ENCODE measurements at places on chromosomes 13 and 19.

DNA sequence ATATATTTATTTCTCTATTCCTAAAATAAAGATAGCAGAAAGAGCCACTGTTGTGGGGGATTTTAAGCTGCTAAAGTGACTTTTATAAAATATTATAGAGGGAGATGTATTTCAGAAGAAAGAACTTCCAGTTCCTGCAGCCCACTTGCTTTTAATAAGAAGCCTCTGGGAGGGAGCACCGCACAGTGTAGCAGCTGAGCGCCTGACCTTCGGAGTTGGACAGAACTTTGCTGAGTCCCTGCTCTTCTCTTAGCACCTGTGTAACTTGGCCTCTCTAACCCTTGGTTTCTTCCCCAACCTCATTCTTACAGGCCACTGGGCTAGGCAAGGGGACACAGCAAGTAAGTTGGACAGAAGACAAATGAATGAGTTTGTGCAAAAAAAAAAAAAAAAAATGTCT, 34.8 kb upstream of the TPTE2 start:
- no peak for DNase-seq

GRCh38 chr13:50452756-50453155, 390.7 kb downstream of the DLEU7 start:
- no peak for DNase-seq

DNA sequence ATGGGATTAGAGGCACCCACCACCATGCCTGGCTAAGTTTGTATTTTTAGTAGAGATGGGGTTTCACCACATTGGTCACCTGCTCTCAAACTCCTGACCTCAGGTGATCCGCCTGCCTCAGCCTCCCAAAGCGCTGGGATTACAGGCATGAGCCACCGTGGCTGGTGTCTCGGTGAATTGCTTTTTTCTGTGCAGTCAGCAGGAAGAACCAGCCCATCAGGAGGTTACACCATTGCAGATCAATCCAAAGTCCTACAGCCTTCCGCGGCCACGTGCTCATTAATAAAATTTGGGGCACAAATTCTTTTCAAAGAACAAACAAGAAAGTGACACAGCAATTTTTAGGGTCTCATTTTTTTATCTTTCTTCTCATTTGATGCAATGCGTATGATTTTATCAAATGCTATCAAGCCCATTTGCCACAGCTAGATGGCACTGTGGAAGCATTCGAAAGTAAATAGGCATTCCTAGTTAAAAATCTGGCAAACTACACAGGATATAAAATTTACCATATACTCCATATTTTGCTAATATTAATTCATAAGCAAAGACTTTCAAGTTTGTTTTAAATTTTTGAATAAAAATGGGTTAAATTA, 54.4 kb upstream of the ZNF835 start:
- DNase-seq = no peak

DNA sequence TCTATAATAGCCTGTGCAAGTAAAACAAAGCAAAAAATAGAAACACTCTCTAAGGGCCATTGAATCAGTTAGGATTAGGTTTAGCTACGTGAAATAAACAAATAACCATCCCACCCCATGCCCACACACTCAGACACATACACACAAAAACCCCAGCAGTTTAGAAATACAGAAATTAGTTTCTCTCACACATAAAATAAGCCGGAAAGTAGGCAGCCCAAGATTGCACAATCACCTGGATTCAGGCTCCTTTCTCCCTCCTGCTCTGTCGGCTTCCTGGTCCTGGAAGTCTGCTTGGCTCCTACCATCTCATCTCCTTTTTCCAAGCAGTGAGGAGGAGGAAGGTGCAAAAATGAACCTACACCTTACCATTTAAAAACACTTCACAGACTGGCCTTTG, 22.6 kb upstream of the USP12 start:
- DNase-seq = no peak

DNA sequence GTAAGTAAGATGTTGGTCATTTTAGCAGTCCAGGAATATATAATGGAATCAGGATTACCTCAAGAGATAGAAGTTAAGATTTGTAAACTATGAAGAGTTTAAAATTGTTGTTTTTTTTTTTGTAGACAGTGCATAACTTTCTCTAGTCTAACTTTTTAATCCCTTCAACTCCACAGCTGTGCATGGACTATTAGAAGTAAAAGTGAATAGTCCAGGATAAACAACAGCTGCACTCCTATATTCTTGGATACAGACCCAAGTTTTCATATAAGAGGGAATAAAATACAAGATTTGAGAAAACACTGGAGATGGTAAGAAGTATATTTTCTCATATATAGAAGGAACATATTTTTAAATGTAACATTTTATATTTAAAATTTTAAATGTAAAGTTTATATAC, 1509.9 kb downstream of the SLITRK5 start:
- no peak for DNase-seq

DNA sequence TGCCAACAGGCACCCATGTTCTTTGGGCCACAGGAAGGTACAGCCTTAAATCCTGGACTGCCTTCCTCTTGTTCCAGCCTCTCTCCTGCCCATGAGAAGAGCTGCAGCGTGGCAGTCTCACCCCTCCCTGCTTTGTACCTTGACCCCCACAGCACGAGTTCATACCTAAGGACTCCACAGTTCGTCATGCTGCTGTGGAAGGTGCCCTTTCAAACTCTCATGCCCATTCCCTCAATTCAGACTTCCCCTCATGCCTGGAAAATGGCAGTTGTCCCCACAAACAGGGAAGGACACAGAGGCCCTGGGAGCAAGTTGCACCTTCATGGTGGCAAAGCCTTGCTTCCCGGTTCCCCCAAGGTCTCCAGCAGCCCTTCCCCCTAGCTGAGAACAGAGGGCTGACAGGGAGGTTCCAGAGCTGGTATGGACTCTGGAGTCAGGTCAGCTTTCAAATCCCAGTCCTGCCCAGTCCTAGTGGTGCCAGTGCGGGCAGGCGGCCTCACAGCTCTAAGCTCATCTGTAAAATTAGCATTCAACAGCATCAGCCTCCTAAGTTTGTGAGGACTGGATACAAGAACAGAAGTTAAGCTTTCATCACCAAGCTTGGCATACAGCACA, 8.6 kb downstream of the GSK3A start:
- DNase-seq = no peak

GRCh38 chr13:33612641-33613638, 205.0 kb upstream of the RFC3 start:
- no peak for DNase-seq

- DNase-seq = no peak
Measured at GRCh38 chr13:74105871-74106270, 28.3 kb downstream of the KLF12 start.

DNA sequence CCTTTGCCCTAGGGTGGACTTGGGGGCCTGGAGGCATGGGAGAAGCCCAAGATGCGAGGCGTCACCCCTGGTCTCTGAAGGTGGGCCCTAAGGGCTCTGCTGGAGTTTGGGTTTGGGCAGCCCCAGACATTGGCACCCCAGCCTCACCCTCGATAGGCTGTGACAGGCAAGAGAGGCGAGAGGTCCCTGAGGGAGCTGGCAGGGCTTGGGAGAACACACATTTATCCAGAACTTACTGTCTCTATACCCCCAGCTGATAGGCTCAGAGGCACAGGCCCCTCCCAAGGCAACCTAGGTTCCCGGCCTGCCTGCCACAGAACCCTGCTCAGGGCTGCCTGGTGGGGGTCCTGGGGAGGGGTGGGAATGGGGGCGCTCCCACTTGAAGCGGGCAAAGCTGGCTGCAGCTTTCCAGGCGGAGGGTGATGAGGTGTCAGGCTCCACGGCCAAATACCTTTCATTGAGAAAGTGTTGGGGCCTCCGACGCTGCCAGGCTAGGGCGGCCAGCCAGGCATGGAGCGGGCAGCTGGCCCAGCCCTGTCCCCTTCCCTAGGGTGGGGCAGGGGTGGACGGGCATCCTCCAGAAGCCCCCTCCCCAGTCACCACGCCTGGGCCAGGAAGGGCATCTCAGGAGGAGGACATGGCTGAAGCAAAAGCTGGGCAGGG, 9.7 kb downstream of the CILP2 start:
- no peak for DNase-seq

DNA sequence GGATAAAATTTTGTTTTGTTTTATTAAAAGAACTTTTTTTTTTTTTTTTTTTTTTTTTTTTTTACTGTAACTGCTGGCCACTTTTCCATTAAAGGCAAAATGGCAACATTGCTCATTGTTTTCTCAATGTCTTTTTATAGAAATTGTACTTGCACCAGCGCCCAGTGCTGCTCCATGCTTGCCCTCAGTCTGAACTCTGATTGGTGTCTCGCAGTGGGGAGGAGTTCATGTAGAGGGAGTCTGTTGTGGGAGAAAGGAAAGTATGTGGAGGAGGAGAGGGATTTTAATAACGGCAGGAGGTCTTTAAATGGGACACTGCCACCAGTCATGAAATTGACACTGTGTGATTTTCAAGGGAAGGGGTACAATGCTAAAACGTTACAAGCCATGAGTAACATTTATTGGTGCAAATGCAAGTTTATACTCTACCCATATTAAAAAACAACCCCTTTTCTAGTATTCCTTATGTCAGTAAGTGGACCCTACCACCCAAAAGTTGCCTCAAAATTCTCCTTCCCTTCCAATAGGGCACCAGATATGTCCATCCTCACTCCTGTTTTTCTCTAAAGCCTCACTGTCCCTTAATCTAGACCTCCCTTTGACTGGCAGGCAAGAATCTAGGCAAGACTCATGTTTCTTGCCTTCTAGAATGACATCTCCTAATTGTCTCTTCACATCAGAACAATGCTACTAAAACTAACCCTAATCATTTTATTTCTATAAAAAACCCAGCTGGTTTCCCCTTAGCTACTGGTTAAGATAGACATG, 3.2 kb downstream of the RASL11A start:
- no peak for DNase-seq

DNA sequence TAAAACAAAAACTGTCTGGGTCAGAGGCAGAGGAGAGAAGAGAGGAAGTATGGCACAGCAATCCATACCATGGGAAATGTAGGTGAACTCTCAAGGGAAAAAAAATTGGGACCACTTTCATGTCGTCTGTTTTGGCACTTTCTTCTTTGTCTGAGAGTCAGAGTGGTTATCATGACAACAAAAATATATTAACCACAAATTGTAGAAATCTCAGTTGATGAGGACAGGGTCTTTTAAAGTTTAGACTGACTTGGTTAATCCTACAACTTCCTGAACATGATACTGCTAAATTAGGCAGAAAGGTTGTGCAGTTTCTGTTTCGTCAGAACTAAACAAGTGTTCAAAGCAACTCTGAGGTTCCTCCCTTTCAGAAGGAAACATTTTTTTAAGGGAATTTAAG, 15.2 kb downstream of the KLF5 start:
- no peak for DNase-seq

DNA sequence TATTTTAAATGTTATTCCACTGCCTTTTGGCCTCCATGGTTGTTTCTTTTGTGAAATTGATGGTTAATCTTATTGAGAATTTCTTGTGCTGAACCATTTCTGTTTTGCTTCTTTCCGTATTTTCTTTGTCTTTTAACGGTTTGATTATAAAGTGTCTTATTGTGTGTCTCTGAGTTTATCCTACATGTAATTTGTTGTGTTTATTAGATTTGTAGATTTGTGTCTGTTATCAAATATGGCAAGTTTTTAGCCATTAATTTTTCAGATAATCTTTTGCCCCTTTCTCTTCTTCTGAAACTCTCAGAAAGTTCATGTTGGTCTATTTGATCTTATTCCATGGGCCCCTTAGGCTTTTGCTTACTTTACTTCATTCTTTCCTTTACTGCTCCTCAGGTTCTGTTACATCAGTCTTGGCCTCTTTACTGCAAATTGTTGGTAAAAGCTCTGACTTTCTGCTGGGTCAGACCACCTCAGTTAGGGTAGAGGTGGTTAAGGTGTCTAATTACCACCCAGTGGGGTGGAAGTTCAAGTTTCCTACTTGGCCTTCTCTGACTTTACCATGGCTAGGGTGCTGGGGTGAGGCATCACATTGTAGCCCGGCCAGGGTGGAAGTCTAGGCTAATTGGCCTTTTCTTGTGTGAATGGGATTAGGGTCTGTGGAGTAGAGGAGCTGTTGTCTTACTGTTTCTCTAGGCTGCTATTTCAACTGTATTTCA, 58.3 kb downstream of the ZMYM2 start:
- no peak for DNase-seq

Data from transverse colon (tissue), 4 donors.